Right atrium auricular region (tissue), 2 donors: ENCODE measurements at places on chromosomes 12 and 14. TPM values are rescaled to one million over a fixed set of nuclear protein-coding genes. Genes with fewer than 3 reads are reported as not detected.

Gene P2RX7
- 1.9 TPM for total RNA-seq

Gene POTEM
- total RNA-seq = not detected

Gene DEPDC4
- total RNA-seq = 0.44 TPM

DNA sequence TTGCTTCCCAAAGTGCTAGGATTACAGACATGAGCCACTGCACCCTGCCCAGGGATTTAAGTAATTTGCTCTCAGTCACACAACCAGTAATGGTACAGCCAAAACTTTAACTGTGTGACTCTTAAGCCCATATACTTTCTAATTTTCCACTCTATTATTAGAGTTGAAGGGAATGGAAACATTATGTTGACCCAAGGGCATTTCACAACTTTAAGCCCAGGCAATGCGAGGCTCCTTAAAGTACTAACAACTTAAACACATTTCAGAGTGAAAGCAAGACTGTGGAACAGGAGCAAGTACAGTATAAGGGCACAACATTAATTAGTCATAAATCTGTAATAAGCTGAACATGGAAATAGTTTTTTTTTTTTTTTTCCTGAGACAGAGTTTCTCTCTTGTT is 39.8 kb downstream of the BAZ1A start:
- H3K4me3 ChIP-seq = no peak overlapping the region
- DNase-seq = no peak
- H3K36me3 ChIP-seq = no peaks in the 10 kb centered on the region
- no peaks in the 10 kb centered on the region for H3K4me1 ChIP-seq

GRCh38 chr14:104253223-104253822 is 114.9 kb downstream of the KIF26A start:
- H3K27me3 ChIP-seq = no peaks in the 10 kb centered on the region
- H3K4me1 ChIP-seq = no peaks in the 10 kb centered on the region
- peak; percentile 28 for DNase-seq
- no peak overlapping the region for H3K27ac ChIP-seq

- no peak overlapping the region for H3K4me3 ChIP-seq
- peak overlapping the region; percentile 91 for H3K27ac ChIP-seq
- DNase-seq = no peak
- peaks cover 61% of the 10 kb centered on the region for H3K4me1 ChIP-seq
- H3K27me3 ChIP-seq = no peaks in the 10 kb centered on the region
Measured at GRCh38 chr12:2334271-2334670, 281.5 kb downstream of the CACNA1C start.

- no peak overlapping the region for H3K27ac ChIP-seq
- H3K4me1 ChIP-seq = no peaks in the 10 kb centered on the region
- H3K4me3 ChIP-seq = no peak overlapping the region
- H3K27me3 ChIP-seq = no peaks in the 10 kb centered on the region
Measured at GRCh38 chr12:91846466-91847055, 299.1 kb downstream of the BTG1 start.

DNA sequence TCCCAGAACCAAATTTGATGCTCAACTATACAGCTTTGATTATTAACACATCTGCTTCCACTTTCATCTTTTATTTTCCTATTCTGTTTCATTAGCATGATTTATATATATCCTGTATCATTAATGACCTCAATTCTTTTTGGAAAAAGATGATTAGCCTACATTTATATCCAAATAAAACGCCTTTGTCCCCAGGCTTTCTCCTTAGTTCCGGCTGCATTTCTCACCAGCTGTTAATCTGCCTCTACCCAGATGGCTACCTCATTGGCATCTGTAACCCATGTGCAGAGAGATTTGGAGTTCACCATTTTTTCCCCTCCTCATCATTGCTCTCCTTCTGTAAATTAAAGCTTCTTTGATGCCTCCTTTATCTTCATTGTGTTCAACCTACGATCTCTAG is 336.8 kb upstream of the RGS6 start:
- H3K27ac ChIP-seq = no peak overlapping the region
- H3K36me3 ChIP-seq = no peaks in the 10 kb centered on the region
- no peak for DNase-seq
- no peak overlapping the region for H3K4me3 ChIP-seq

DNA sequence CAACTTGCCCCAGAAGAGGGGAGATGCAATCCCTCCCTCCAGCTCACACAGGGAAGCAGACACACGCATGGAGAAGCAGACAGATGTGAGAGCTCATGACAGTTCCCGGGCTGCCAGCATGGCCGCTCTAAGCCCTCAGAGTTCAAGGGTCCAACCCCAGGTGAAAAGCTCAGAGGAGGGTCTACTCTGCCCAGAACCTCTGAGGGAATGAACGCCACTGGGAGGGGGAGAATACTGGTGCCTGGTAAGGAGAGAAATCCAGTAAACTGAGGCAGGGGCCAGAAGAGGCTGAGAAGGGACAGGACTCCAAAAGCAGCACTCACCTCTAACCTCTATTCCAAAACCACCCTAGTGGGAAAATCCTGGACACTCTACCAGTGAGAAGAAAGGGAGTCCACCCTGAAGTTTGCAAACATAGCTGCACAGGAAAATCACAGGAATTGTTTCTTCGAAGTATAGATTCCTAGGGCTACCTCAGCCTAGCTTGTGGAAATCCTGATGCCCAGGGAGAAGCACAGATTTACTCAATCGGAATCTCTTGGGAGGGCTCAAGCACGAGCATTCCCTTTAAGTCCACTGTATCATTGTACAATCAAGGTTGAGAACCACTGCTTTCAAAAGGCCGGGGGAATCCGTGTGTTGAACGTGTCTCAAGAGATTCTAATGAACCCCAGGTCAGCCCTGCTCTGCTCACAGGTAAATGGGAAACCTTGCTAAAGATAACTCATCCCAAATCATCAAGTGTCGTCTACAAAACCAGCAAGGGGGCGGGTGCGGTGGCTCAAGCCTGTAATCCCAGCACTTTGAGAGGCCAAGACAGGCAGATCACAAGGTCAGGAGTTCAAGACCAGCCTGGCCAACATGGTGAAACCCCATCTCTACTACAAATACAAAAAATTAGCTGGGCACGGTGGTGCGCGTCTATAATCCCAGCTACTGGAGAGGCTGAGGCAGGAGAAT is 34.3 kb upstream of the PLEKHG6 start:
- H3K4me3 ChIP-seq = no peak overlapping the region
- H3K36me3 ChIP-seq = no peaks in the 10 kb centered on the region
- H3K27me3 ChIP-seq = no peaks in the 10 kb centered on the region
- peak overlapping the region; percentile 11 for H3K27ac ChIP-seq

DNA sequence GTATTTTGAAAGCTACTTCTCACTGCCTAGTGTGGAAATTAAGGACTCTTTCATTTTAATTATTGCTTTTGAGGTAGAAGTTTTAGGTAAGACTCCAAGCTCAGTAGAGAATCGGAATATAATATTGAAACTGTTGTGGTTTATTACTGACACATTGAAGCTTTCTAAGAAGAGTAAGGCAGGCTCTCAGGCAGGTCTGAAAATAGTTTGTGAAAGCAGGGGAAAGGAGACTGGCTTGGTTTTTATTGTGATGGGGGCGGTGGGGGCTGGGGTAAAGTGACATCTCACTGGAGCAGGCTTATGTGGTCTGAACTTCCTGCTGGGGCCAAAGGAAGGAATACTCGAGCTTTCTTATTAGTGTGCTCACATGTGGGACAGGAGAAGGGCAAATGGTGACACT is 79.5 kb downstream of the OTOGL start:
- H3K27me3 ChIP-seq = no peaks in the 10 kb centered on the region
- DNase-seq = no peak
- no peaks in the 10 kb centered on the region for H3K4me1 ChIP-seq
- no peak overlapping the region for H3K4me3 ChIP-seq
- no peaks in the 10 kb centered on the region for H3K36me3 ChIP-seq
- H3K27ac ChIP-seq = no peak overlapping the region

DNA sequence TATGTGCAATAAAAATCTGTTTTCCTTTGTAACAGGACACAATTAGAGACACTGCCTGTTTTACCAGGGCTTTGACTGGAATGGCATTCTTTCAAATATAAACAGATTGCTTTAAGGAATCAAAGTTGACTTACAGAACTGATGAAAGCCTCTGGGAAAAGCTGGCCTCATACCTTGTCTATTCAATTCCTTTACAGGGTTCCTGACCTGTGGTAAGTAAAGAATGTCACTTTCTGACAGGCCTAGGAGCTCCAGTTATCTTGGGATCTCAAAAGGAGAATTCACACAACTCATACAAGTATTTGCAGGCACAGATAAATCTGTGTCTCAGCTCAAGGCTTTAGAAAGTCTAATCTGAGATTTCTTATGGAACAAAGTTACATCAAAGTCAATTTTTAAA is 88.4 kb downstream of the BCAT1 start:
- H3K4me3 ChIP-seq = no peak overlapping the region
- H3K27ac ChIP-seq = no peak overlapping the region
- H3K27me3 ChIP-seq = no peaks in the 10 kb centered on the region
